ENCODE measurements at places on chromosomes 12 and 14.

- DNase-seq: no peak
Observed at GRCh38 chr12:122646517-122647217, 56.5 kb downstream of the HCAR2 start.

DNA sequence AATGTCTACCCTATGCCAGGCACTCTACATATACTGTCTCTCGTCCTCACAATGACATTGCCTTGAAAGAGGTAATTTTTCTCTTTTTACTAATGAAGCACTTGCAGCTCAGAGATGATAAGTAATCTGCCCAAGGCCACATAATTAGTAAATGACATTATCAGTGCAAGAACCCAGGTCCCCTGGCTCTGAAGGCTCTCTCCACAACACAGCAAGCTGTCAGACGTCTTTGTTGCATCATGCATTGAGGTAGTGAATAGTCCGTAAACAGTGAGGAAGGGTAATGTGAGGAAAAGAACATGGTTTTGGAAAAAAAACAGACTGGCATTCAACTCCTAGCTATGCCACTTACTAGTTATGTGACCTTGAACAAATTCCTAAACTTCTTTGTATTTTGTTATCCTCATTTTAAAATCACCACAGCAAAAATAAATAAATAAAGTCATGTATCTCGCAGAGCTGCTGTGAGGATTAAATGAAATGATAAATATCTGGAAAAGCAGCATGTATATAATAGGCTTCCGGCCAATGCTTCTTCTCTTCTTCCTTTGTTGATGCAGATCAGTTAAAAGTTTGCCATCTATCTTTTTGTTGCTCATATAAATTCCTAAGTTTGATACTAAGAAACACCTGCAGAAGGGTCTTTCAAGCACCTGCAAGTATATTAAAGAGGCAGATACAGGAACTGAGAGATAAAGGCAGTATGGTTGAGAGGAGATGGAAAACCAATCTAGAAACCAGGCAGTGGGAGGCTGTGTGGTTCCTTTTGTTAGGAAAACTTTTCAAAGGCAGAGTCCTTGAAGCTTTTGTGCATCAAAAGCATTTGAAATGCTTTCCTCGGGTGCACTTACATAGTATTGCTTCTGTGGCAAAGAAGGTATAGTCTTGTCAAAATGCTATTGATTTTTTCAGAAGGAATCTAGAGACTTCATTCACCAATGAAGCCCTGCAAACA, 82.8 kb downstream of the BTG1 start:
- DNase-seq: no peak

DNA sequence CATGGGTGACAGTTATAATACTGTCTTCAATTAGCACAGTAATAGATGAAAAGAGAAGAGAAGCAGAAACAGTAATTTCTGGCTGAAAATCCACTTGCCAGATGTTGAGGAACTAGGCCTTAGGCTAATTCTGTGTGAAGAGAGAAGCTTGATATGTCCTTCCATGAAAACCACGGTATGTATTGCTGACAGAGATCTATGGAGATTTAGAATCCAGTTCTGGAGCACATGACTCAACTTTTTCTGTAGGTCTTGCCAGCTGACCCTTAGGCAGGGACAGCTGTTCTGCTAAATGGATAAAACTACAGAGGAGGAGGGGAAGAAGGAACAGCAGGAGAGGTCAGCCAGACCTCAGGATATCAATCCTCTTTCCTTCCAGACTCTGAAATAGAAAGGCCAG, 211.5 kb downstream of the PRKD1 start:
- DNase-seq: no peak

GRCh38 chr14:105299654-105300541, 903 bp downstream of the BRF1 start:
- DNase-seq: no peak

DNA sequence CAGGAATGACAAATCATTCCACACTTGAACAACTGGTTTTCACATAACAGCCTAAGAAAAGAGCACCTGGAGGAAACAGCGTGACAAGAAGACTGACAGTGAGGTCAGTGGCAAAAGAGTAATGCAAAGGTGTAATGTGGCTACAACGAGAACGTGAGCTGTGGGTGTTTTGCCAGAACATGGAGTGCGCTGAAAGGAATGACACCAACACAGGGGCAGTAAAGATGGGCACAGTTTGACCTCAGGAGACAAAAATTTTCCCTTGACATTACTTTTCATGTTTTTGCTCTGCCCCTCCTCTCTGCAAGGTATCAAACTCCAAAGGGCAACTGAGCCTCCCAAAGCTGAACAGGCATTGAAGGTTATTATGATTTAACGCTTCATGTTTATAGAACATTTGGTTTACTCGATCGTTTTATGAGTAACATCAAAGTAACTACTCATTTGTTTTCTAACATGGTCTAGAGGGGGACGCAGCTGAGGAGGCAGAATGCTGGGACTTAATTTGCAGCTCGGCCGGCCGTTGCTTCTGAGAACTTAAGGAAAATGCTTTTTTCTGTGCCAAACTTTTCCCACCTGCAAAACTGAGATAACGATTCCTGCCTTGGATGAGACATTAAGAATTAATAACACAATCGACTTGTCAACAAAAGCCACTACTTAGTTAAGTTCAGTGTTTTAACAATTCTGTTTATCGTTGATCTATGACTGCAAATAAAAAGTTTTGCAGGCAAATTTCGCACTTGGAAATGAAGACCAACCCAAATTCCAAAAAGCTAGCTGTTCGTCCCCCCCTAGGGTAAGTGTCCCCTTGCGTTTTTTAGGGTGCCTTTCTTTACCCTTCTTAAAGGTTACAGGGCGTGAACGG, 954 bp downstream of the HAUS4 start:
- no peak for DNase-seq
